ENCODE measurements at places on chromosomes 7 and 10.

GRCh38 chr7:855686-856369 lies 20.5 kb upstream of the GET4 start:
- no peak for DNase-seq

GRCh38 chr10:95236068-95236903 lies 42.2 kb downstream of the ACSM6 start:
- no peak for DNase-seq

DNA sequence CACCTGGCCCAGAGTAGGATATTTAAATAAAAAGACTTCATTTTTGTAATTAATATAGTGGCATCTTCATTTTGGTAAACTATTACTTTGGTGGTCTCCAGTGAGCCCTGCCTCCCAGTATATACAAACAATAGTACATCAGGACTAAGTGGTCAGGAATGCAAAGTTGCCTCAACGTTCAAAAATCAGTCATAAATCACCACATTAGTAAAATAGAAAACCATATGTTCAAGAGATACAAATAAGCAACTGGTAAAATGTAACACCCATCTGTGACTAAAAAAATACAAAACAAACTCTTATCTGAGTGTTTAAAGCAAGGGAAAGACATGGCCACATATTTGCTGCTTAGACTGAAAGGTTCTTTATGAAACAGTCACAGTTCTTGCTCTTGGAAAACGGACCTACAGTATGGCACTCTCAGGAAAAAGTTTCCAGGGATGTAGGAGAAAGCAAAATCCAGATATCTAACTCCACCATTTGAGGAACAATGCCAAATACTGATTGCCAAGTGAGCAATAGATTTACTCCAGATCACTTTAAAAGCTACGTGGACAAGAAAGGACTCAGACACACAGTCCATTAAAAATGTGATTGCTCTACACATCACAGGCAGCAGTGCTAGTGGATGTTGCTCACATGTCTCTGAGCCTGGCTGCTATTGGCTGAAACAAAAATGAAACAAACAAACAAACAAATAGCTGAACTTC lies 15.1 kb upstream of the RHOBTB1 start:
- no peak for DNase-seq

DNA sequence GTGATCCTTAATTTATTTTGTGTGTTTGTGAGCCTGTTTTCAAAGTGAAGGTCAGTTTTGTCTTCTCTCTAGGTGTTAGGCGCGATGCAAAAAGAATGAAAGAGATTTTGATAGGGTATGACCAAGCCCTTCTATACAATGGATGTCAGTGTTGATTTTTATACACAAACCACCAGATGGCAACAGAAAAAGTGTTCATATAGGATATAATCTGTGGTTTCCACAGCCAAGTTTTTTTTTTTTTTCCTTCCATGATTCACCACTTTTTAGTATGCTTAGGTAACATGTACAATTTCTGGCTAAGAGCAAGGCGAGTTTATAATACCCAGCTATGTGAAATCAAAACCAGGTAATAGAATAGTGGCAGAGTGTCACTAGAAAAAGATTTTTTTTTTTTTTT lies 8.1 kb downstream of the SDK1 start:
- DNase-seq: no peak

DNA sequence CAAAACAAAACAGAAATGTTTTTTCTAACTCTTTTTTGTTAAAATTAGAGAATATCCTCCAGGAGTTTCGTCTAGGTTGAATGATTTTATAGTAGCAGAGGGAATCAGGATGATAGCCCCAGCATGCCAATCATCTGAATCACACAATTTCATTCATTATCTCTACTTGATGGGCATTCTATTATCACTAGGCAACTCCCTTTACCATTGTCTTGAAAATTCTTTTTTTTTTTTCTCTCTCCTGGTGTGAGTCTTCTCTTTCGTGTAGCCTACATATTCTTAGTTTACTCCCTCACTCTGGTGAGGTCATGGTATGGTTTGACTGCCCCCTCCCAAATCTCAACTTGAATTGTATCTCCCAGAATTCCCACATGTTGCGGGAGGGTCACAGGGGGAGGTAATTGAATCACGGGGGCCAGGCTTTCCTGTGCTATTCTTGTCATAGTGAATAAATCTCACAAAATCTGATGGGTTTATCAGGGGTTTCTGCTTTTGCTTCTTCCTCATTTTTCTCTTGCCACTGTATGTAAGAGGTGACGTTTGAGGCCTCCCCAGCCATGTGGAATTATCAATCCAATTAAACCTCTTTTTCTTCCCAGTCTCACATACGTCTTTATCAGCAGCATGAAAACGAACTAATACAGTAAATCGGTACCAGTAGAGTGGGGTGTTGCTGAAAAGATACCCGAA lies 105.0 kb downstream of the OTUD1 start:
- no peak for DNase-seq

- DNase-seq: no peak
These were observed 408.0 kb downstream of the RPS24 start for GRCh38 chr10:78441694-78442093.

- peak; percentile 29 for DNase-seq
These were observed at the start of gene HDAC9 for GRCh38 chr7:18495412-18496340. TSS of gene HDAC9 (plus strand) at chr7:18495749. CDS start at chr7:18496303, 554 bp downstream.

DNA sequence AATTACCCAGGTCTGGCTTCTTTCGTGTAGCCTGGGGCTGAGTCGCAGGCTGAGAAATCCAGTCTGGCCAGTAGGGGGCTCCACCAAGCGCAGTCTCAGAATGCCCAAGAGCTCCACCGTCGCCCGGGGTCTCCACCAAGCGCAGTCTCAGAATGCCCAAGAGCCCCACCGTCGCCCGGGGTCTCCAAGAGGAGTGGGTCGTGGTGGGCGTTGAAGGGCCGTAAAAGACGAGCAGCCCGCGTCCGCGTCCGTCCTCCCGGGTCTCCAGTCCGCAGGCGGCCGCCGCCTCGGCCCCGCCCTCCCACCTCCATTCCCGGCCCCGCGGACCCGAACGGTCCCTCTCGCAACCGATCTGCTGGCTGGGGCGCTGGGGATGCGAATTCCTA lies 892 bp upstream of the ZYX start:
- no peak for DNase-seq

- no peak for DNase-seq
These were observed 16.2 kb downstream of the HNRNPF start for GRCh38 chr10:43392748-43393147.

DNA sequence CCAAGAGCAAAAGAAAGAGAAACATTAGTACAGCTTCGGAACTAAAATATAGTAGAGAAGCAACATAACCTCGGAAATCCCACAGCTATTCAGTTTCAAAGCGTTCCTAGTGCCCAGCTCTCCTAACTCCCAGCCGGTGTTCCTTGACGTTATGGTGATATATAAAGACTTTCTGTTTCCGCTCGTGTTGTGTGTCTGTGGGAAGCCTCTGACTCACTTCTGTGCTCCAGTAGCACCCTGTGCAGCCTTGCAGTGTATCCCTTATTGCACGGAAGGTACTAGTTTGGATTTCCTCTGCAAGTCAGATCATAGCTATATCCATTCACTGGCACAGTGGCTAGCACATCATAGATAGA lies 535 bp downstream of the ASAH2B start:
- DNase-seq: no peak

DNA sequence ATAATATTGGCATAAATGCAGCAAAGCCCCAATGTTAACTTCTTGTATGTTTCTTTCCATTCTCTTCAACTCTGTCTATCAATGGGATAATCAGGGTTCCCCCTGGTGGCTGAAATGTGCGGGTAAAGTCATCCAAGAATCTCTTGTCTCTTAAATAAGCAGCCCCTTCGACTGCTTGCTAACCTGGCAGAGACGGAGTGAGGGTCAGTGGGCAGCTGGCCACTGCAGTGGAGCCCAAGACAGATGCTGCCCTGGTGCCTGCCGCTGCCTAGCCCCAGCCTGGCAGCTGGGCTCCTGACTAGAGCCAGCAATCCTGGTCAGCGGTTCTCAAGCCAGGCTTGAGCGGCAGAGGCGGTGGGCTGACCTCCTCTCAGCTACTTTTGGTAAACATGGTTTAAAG lies 248.9 kb downstream of the COBL start:
- peak; percentile 9 for DNase-seq

DNA sequence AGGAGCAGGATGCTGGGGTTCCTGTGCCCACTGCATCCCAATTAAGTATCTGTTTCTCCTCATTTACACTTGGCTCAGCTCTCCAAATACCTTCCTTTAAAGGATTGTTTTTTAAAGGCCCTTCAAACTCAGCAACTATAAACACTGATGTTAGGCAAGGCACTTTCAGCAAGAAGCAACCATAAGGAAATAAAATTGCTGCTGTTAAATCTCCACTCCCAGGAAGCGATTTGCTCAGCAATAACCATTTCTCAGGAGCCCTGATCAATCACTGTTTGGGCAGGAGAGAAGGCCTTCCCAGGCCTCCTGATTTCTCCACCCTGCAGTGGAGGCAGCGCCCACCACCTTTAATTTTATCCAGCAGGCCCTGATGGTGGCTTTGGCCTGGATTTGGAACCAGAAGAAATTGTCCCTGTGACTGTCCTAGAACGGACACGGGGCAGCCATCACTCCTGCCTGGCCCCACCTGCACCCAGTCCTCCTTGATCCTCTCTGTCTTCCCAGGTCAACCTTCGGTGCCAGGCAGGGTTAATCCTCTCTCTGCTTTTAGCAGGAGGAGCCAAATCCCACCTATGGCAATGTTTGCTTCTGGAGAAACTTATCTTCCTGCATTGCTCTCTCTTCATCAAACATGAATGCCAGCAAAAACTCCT lies 199.8 kb downstream of the PLXNA4 start:
- no peak for DNase-seq

GRCh38 chr10:70493660-70494234 lies 15.2 kb downstream of the PALD1 start:
- no peak for DNase-seq

DNA sequence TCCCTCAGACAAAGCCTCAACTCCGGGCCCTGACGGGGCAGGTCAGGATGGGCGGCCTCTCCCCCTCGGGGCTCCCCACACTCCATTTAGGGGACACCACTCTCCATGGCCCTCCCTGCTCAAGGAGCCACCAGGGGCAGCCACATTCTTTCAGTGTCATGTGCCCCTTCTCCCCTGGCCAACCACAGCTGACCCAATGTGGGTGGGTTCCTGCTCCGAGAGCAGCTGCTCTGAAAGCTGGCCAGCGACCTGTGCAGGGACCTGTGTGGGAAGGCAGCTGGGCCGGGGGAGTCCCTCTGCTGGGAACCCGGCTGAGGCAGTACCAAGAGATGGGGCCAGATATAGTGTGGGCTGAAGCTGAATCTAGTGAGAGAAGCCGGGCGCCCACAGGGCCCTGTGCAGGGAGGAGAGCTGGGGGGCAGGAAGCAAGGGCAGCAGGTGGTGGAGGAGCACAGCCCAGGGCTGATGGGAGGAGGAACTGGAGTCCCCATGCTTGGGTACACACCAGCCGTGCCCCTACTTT lies 40.6 kb upstream of the NPFFR1 start:
- no peak for DNase-seq

DNA sequence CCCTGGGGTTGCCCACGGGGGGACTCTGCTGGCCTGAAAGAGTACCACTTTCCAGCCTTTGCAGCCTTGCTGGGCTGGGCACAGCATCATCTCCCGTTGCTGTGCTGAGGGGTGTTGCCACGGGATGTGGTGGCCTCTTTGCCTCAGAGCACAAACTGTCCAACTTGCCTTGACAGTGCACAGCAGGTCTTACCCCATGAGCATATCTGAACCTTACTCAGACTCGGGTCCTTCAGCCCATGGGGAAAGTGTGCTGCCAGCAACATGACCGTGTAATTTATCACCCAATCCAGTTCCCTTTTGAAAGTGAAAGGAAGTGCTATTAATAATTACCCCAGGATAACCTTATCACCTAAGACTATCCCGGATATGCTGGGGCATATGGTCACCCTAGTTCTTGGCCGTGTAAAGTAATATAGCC lies 46.8 kb downstream of the TBXAS1 start:
- no peak for DNase-seq
